Daoy (cell line): ENCODE measurements at places on chromosomes 11 and 22. TPM values are rescaled to one million over a fixed set of nuclear protein-coding genes. Genes with fewer than 3 reads are reported as not detected.

DNA sequence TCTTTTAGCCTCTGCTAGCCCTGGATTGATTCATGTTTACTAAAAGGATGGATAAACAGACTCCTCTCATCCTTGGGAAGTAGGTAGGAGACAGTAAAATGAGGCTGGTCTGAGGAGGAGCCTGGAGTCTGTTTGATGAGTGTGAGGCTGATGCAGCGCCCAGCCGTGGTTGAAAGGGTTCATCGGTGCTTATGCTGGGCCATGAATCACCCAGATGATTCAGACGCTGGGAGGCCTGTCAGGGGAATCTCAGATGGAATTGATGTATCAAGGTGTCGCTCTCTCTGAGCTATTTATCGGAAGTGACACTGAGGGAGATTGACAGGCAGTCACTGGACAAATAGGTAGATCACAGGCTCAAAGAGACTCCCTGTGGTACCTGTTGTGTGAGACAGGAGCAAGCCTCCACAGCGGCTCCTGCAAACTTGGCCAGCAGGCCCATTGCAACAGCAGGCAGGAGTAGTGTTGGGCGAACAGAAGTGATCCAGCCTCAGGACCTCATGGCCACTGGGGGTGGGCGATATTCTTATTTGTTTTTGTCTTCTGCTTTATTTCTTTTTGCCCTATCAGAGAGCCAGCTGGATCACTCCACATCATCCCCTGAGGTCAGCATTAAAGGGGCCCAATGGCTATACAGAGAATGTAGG lies 109.9 kb upstream of the CADM1 start:
- peak; percentile 88 for DNase-seq

- DNase-seq, result no peak
These were observed 11.0 kb downstream of the SMTN start for GRCh38 chr22:31092161-31092560.

DNA sequence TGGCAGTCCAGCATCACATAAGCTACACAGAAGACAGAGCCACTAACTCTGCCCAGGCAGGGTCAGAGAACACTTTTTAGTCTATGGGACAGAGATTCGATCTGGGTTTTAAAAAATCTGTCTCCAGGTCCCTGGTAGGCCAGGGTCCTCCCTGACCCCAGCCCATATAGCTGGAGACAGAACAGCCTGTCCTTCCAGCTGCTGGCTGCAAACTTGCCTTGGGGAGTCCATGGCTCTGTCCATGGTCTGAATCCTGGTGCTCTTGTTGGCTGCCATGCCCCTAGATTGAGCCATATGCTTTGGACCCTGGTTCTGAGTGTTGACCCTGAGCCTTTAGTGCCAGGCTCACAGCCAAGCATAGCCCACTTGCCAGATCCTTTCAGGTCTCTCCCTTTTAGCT lies 13.3 kb upstream of the LIPT2 start:
- no peak for DNase-seq

GRCh38 chr22:43824724-43825420 lies 12.8 kb upstream of the EFCAB6 start:
- no peak for DNase-seq

- DNase-seq, result no peak
These were observed 1.6 kb upstream of the DDX10 start for GRCh38 chr11:108663154-108663877.

GRCh38 chr11:66559142-66559865 lies 9.1 kb downstream of the CTSF start:
- DNase-seq, result peak; percentile 33

DNA sequence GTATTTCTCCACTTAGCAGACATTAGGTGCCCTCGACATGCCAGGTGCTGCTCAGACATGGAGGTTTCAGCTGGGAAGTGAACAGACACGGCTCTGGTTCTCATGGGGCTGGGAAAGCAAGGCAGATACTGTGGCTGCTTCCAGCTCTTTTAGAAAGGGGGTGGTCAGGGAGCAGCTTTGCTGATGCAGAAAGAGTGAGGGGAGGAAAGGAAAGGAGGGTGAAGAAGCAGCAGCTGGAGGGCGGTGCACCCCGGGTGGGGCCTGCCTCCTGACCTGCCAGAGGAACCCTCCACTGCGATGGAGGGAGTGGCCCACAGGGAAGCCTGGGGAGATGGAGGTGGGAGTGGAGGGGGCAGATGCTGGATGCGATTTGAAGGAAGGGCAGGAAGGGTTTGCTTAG lies 76.8 kb downstream of the MORC2 start:
- no peak for DNase-seq

- peak; percentile 67 for DNase-seq
These were observed 3.9 kb upstream of the ABCG4 start for GRCh38 chr11:119144825-119145486.

DNA sequence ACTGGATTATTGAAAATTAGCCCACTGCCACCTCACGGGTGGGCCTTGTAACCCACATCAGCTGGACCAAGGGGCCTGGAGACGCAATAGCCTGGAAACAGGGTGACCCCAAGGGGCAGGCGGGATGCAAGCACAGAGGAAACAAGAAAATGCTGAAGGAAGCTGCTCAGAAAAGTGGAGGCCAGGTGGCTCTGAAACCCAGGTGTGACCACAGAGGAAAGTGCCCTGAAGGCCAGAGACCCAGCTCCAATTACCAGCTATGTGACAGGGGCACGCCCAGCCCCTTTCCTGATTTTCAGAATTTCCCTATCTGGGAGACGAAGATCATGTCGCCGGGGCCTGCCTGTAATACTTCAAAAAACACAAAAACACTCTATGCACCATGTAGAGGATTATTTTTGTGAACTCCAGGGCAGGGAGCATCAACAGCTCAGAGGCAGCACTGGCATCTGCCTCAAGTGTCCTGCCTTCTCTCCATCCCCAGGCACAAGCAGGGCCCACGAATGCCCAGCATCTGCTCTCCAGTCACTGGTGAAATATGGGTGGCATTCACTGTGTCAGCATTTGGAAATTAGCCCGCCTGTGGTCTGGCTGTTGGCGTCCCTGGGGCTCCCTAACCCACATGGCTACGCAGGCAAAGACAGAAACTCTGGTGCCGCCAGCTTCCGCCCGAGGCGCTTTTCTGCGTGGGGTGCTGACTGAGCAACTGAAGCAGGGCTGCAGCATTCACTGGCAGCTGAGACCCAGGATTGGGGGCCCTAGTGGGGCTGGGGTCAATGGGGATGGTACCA lies 6.3 kb downstream of the KCNJ1 start:
- DNase-seq, result peak; percentile 20

DNA sequence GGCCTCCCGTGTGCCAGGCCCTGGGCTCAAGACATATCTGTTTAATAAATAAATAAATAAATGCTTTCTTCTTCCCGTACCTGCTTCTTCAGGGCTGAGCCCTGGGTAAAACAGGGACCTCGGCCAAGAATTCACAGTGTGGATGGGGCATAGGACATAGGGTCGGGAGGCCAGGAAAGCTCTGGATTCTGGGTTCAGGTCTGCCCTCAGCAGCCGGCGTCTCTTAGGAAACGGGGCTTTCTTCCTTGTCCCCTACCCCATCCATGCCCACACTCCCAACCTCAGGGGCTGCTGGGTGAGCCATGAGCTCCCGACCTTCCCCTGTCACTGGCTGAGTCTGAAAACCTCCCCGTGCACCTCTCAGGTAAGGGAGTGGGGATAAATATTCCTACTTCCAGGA lies 55.7 kb upstream of the ALX4 start:
- DNase-seq, result no peak

- peak; percentile 69 for DNase-seq
These were observed 2.2 kb downstream of the FXYD2 start for GRCh38 chr11:117822074-117823033.

GRCh38 chr11:119091966-119092879 lies 7.5 kb downstream of the HMBS start:
- DNase-seq, result no peak

GRCh38 chr11:60842668-60843600 lies 1.0 kb downstream of the CCDC86 start:
- DNase-seq, result no peak

- no peak for DNase-seq
These were observed 1430.1 kb downstream of the LRRC4C start for GRCh38 chr11:40029391-40029790.

DNA sequence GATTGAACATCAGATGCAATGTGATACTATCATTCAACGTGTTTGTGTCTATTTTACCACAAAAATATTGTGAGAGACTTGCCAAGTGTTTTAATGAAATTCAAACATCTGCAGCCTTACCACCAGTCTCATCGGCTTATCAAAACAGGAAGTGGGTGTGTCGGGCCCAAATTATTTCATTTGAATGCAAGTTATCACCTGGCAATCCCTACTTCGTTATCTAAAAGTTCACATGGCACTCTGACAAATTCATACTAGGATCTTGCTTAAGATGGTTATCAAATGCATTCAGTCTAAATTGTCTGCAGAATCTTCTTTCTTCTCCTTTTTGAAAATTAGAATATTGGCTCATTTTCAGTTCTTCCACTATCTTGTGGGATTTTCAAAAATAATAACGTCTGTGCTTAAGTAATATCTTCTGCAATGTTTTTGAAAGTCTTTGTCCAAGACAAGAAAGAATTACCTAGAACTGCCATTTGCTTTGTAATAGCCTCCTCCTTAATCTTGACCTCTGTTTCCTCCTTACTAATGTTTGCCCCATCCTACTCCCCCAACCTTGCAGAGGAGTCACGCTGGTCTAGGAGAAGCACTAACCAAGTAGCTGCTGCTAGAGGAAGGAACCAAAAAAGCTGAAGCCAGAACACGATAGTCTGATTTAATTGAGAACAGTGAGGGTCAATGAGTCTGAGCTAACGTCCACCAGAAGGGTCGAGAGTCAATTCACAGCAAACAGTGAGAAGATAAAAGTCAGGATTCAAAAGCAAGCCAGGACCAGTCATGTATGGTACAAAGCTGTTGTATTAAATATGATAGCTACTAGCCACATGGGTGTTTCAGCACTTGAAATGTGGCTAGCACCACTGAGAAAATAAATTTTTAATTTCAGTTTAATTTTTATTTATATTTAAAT lies 10.2 kb upstream of the BIRC3 start:
- DNase-seq, result no peak

DNA sequence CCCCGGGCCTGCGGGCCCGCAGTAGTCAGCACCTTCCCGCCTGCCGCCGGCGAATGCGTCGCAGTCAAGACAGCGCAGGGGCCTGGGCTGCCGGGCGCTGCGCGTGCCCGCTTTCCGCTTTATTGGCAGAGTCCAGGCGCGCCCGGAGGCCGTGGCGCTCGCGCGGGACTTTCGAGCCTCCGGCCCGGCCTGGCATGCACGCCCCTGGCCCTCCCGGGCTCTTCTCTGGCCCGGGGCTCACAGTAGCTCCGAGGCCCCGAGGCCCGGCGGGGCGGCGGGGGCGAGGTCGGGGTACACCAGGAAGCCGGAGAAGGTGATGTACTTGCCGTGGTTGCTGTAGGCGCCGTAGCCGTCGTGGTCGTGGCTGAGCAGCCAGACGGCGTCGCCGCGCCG lies 3.1 kb downstream of the FAM180B start:
- no peak for DNase-seq

- DNase-seq, result no peak
These were observed 46.2 kb upstream of the CSTF3 start for GRCh38 chr11:33207408-33207985.

- no peak for DNase-seq
These were observed 28.0 kb upstream of the L3MBTL2 start for GRCh38 chr22:41177040-41177621.

- DNase-seq, result peak; percentile 56
These were observed 41.1 kb downstream of the RPS6KA4 start for GRCh38 chr11:64400102-64400501.

GRCh38 chr11:126400479-126400878 lies 45.0 kb downstream of the ST3GAL4 start:
- no peak for DNase-seq

- DNase-seq, result no peak
These were observed 883 bp upstream of the HMOX1 start for GRCh38 chr22:35380013-35380412.

- DNase-seq, result no peak
These were observed 41.8 kb upstream of the DLAT start for GRCh38 chr11:111983187-111983986.

GRCh38 chr22:20159076-20159475 lies 8.2 kb upstream of the CCDC188 start:
- DNase-seq, result no peak

Gene SPON1
- total RNA-seq, result 0.09 and 0.11 TPM in 2 replicates

Gene NTM
- total RNA-seq, result 15.8 and 21.6 TPM in 2 replicates

Gene POLR2F
- total RNA-seq, result 138 and 183 TPM in 2 replicates

Gene RASL10A
- 0.11 and 0.39 TPM in 2 replicates for total RNA-seq

Gene C11orf87
- not detected in 2 replicates for total RNA-seq

Gene MAML2
- 6.2 and 6.6 TPM in 2 replicates for total RNA-seq
